ENCODE measurements at places on chromosomes 2 and 18. TPM values are rescaled to one million over a fixed set of nuclear protein-coding genes. Genes with fewer than 3 reads are reported as not detected.

Gene CFAP221
- total RNA-seq = 0.69 TPM

Gene VIL1
- total RNA-seq = not detected

Gene G6PC2
- total RNA-seq = not detected

Gene RASGRP3
- total RNA-seq = 22.3 TPM

Gene ARID5A
- total RNA-seq = 257 TPM

Gene GDF7
- total RNA-seq = 16.4 TPM

Gene NLRC4
- 3.7 TPM for total RNA-seq

Gene CNDP1
- total RNA-seq = not detected

Gene INHBB
- total RNA-seq = 19.3 TPM

Gene SLC9A4
- total RNA-seq = not detected

Gene DSG1
- total RNA-seq = not detected

Gene EIF4E2
- 51.9 TPM for total RNA-seq

Gene KLHL14
- total RNA-seq = 0.09 TPM

Gene EHD3
- total RNA-seq = 19.8 TPM

Gene VAMP5
- 60.3 TPM for total RNA-seq

Gene PLA2R1
- 28.8 TPM for total RNA-seq

Gene NTSR2
- total RNA-seq = not detected

Gene EGR4
- not detected for total RNA-seq

Gene SLC5A7
- total RNA-seq = not detected

Gene LAMA1
- 3.1 TPM for total RNA-seq

Gene SNTG2
- 4.5 TPM for total RNA-seq

Gene LBH
- 213 TPM for total RNA-seq

Gene ANKRD53
- total RNA-seq = 3.3 TPM

Gene RBKS
- 4.7 TPM for total RNA-seq

Gene VWC2L
- not detected for total RNA-seq

Gene ANKRD30BL
- not detected for total RNA-seq

Gene AKAIN1
- total RNA-seq = not detected

Gene RPL31
- 1,008 TPM for total RNA-seq

Gene FEV
- total RNA-seq = not detected

Gene SCYGR1
- not detected for total RNA-seq

Gene MAP2
- 59.7 TPM for total RNA-seq

Gene TLX2
- total RNA-seq = not detected

Gene NDC80
- 0.29 TPM for total RNA-seq

Gene BOLL
- total RNA-seq = not detected

Gene TET3
- total RNA-seq = 9.5 TPM

Gene MARCHF4
- total RNA-seq = 0.13 TPM

Gene SERPINB11
- total RNA-seq = not detected

Gene NGEF
- 2.3 TPM for total RNA-seq

Gene MYO1B
- 61.1 TPM for total RNA-seq

Gene PRLH
- total RNA-seq = not detected

Gene MOGAT1
- not detected for total RNA-seq

Gene UGT1A7
- total RNA-seq = not detected

Gene STAT4
- total RNA-seq = 7.7 TPM

Gene HJURP
- 1.1 TPM for total RNA-seq

Gene ARHGEF4
- total RNA-seq = 6.9 TPM

Gene DYSF
- total RNA-seq = 28.8 TPM

Gene TRMT61B
- total RNA-seq = 8.1 TPM

Gene SETBP1
- total RNA-seq = 85.0 TPM

Gene CD8B2
- total RNA-seq = 0.10 TPM

Gene CPO
- total RNA-seq = 0.58 TPM

Gene GPN1
- 16.4 TPM for total RNA-seq

Gene ACMSD
- total RNA-seq = not detected

Gene GPBAR1
- total RNA-seq = 1.6 TPM
